Hematopoietic multipotent progenitor cell treated with erythropoietin and hydrocortisone succinate and interleukin-3 and kit ligand, for 8 days (in vitro differentiated cells): ENCODE measurements at places on chromosomes 4 and X.

DNA sequence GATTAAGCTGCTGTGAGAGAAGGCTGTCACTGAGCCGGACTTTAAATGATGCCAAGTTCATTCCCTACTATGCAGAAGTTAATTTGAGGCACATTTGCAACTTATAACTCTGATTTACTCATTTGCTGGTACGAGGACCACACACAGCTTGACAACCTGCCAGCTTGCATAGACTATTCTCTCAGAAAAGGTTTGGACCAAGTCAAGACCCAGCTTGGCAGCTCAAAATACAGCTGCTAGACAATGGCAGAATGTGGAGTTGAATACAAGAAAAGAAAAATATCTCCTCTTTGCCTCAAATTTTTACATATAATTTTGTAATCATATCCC lies 338.9 kb downstream of the DHX15 start:
- no peak for DNase-seq

DNA sequence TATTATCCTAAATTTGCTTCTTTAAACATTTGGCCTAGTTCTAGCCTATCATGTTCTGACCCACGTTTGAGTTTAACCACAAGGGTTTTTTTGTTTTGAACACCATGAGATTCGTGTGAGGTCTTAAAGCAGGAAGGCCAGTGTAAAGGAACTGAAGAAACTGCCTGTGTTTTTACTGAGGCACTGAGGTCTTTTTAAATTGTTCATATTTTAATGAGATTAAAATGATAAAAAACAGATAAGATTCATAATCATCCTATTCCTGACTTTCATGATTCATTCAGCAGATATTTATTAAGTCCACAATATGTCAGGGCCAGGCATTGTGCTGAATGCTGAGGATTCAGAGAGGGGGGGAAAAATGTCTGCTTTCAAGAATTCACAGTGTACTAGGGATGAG lies 3.2 kb downstream of the RPS6KA3 start:
- peak; percentile 28 for DNase-seq

DNA sequence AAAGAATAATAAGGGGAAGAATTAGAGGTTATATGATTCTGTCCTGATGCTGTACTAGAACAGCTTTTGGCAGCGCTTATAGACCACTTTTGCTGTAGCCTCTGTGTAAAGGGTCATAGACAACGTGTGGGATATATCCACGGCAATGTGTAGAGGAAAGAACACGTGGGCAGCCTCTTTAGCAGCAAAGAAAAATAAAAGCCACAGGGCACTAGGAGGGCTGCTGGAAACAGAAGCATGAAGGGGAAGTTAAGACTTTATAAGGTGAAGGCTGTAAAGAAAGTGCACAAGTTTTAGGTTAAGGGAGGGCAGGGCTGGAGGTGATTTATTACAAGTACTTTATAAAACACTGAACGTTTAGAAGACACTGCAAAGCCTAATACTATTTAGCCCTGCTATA lies 20.1 kb upstream of the PHEX start:
- no peak for DNase-seq

DNA sequence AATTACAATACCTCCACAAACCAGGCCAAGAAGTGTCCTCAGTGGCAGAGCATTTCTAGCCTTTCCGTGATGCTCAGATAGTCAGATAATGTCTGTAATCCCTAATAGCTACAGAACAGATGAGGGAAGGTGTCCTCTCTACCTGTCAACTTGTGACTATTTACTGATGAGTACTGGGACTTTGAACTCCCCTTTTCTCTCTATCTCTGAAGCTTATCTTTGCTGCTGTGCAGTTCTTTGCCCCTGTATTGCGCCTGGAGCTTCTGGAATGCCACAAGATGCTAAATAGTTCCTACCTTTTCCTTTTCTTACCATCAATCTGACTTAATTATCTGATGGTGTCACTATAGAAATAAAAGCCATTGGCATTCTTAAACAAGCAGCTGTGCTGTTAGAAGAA lies 30.5 kb downstream of the FGF2 start:
- no peak for DNase-seq

GRCh38 chr4:91837608-91838029 lies 466.1 kb upstream of the GRID2 start:
- no peak for DNase-seq

GRCh38 chrX:100341142-100341510 lies 68.9 kb downstream of the PCDH19 start:
- no peak for DNase-seq

GRCh38 chr4:33883111-33883510 lies 2361.2 kb downstream of the ARAP2 start:
- no peak for DNase-seq

GRCh38 chr4:11182586-11183355 lies 245.9 kb downstream of the HS3ST1 start:
- no peak for DNase-seq

GRCh38 chrX:17788439-17788838 lies 51.1 kb downstream of the SCML1 start:
- peak; percentile 23 for DNase-seq

DNA sequence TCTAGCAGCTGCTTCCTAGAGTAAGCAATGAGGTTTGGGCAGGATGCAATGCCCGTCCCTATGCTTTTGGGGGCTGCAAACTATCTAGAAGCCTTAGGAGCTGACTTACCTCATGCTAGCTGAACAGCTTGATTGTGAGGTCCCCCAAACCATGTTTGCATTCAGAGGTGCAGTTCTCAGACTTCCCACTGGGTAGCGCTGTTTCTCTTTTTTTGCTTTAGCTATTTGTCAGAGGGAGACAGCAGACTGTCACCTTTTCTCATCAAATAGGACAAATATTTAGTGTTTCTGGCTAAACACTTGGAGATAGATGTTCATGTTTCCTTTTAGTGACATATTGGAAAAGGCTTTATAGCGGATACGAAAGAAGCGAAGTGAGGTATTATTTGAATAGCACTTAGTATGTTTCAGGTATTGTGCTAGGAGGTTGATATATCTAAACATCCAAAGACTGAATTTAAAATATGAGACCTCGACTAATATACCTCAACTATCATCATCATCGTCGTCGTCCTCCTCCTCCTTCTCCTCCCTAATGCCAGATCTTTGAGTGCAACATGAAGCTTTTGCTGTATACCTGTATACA lies 18.7 kb upstream of the TMEM192 start:
- peak; percentile 77 for DNase-seq

DNA sequence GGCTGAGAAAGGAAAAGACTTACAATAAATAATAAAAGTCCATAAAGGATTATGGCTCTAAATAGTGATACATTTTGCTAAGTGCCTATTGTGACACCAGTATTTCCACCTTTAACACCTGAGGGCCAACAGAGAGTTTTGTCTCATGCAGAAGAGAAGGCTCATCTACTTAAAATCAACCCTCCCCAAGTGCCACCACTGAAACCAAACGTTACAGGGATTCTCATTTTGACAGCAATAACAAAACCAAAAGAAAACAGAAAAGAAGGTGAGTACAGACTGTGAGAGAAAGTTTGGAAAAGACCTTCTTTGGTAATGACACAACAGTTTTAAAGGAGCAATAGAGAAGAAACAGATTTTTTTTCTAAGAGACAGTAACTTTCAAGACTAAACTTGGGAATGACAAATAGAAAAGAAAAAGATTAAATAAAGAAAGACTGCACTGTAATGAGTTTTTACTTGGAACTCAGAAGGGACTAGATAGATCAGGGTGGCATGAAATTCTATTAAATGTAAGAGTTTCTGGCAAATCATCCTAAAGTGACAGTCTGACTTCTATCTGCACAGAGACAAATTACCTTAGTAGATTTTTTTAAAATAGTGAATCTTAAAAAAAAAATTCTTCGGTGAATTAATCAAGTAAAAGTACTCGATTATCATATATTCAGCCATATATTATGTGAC lies 109.7 kb downstream of the ZNF827 start:
- DNase-seq, result no peak

DNA sequence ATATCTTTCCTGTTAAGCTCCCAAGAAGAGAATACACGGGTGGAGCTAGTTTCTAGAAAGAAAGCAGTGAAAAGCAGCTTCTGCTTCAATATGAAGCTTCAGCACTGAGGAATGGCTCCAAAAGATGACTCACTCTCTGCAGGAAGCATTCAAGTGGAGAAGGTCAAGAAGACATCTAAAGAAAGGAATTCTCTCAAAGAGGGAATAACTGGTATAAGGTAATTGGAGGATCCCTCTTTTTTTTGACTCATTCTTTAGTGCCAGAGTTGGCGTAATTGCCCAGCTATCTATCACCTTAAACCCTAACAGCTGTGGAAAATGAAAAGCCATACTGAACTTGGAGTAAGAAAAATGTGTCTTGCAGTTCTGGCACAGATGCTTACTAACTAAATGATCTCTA lies 3.5 kb downstream of the EDA2R start:
- DNase-seq, result no peak

DNA sequence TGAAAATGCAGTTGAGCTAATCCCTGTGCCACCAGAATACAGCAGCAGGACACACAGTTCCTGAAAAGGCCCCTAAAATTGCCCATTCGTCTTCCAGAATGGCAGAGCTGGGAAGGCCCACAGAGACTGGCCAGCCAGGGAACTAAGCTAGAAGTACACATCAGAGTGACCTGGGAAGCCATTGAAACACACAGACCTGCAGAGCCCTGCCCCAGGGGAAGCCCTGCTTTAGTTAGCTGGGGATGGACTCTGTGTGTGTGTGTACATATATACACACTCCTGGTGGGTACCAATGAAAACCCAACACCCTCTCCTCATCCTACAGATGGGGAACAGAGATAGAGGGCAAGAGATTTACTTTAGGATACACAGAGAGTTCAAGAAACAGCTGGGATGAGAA lies 227.7 kb downstream of the HS6ST2 start:
- no peak for DNase-seq

- no peak for DNase-seq
Observed at GRCh38 chrX:3548765-3549391, 164.6 kb downstream of the PRKX start.

DNA sequence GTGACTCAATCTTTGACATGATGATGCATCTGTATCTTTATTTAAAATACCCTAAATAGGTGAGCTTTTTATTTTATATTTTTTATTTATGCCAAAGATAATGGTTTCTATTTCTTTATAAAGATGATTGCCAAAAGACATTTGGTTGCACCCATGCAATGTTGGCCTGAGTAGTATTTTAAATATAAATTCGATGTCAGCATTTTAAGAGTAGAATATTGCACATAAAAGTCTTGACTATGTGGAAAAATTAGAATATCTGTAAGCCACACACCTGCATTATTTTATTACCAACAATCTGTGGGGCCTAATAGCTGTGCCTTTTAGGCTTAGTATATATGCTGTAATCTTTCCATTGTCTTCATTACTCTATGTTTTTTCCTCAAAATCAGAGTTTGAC lies 91.4 kb downstream of the CPXCR1 start:
- no peak for DNase-seq

GRCh38 chr4:123672987-123673386 lies 276.4 kb downstream of the SPRY1 start:
- DNase-seq, result no peak
